DMS153 (cell line): ENCODE measurements at places on chromosomes 2 and 18.

- DNase-seq: no peak
These were observed 11.0 kb downstream of the ERFE start for GRCh38 chr2:238169708-238170251.

GRCh38 chr2:111166115-111166514, 45.4 kb downstream of the BCL2L11 start:
- no peak for DNase-seq

GRCh38 chr2:101883860-101884259, 107.9 kb upstream of the IL1R2 start:
- peak; percentile 52 for DNase-seq

DNA sequence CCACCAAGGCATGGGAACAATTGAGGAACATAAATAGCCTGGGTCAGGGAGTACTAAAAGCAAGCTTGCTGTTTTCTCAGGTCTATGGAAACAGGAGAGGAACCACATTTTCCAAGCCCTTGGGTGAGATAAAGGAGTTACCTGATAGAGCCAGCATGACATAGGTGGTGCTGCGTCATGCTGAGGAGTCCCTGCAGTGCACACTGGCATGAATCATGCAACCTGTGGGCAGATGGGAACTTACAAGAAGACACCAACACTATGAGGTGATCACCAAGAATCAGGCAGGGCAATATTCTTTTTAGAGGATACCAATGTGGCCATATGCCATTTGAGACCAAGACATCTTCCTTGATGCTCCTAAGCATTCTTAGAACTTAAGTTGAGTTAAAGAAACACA, 531.8 kb downstream of the ZEB2 start:
- no peak for DNase-seq

- no peak for DNase-seq
These were observed 238.4 kb upstream of the HS6ST1 start for GRCh38 chr2:128557069-128557468.

GRCh38 chr2:46177461-46178089, 119.6 kb upstream of the EPAS1 start:
- DNase-seq: no peak

GRCh38 chr2:8363161-8363560, 318.7 kb upstream of the ID2 start:
- no peak for DNase-seq

GRCh38 chr2:7510353-7510752, 593.1 kb downstream of the RNF144A start:
- no peak for DNase-seq

GRCh38 chr2:178860551-178860950, 53.3 kb upstream of the TTN start:
- no peak for DNase-seq
